ENCODE measurements at places on chromosomes 4 and X.
A peak's percentile ranks its signal among the peaks of the same experiment; 100 is the strongest.

- no peak overlapping the region for H3K4me3 ChIP-seq
- H3K27ac ChIP-seq, result no peak overlapping the region
- no peaks in the 10 kb centered on the region for H3K36me3 ChIP-seq
- no peak for DNase-seq
- H3K4me1 ChIP-seq, result no peaks in the 10 kb centered on the region
Observed at GRCh38 chr4:119525005-119525749, 103.4 kb downstream of the PDE5A start.

- H3K4me3 ChIP-seq, result no peak overlapping the region
- no peak for DNase-seq
- no peaks in the 10 kb centered on the region for H3K27me3 ChIP-seq
- no peaks in the 10 kb centered on the region for H3K4me1 ChIP-seq
- no peak overlapping the region for H3K27ac ChIP-seq
Observed at GRCh38 chrX:83934220-83934619, 73.3 kb downstream of the CYLC1 start.

- H3K36me3 ChIP-seq, result no peaks in the 10 kb centered on the region
- H3K4me1 ChIP-seq, result no peaks in the 10 kb centered on the region
- DNase-seq, result no peak
- no peaks in the 10 kb centered on the region for H3K27me3 ChIP-seq
- no peak overlapping the region for H3K4me3 ChIP-seq
Observed at GRCh38 chr4:30294295-30294694, 425.9 kb upstream of the PCDH7 start.

- DNase-seq, result no peak
- no peak overlapping the region for H3K4me3 ChIP-seq
- H3K27me3 ChIP-seq, result no peaks in the 10 kb centered on the region
- no peaks in the 10 kb centered on the region for H3K36me3 ChIP-seq
- H3K4me1 ChIP-seq, result no peaks in the 10 kb centered on the region
- H3K27ac ChIP-seq, result no peak overlapping the region
Observed at GRCh38 chrX:42694260-42694815, 83.6 kb downstream of the PPP1R2C start.

GRCh38 chrX:69133921-69134542 lies 31.2 kb downstream of the PJA1 start:
- DNase-seq, result no peak
- no peak overlapping the region for H3K4me3 ChIP-seq
- no peaks in the 10 kb centered on the region for H3K27me3 ChIP-seq
- no peak overlapping the region for H3K27ac ChIP-seq
- H3K36me3 ChIP-seq, result no peaks in the 10 kb centered on the region

- no peak overlapping the region for H3K4me3 ChIP-seq
- H3K27ac ChIP-seq, result no peak overlapping the region
- DNase-seq, result no peak
- H3K4me1 ChIP-seq, result no peaks in the 10 kb centered on the region
Observed at GRCh38 chrX:106331606-106332005, 163.5 kb downstream of the PWWP3B start.

GRCh38 chr4:163243297-163243981 lies 76.7 kb upstream of the NAF1 start:
- H3K27ac ChIP-seq, result no peak overlapping the region
- H3K27me3 ChIP-seq, result no peaks in the 10 kb centered on the region
- H3K36me3 ChIP-seq, result no peaks in the 10 kb centered on the region
- no peak for DNase-seq

GRCh38 chrX:42531441-42531840 lies 246.5 kb downstream of the PPP1R2C start:
- no peak for DNase-seq
- H3K27me3 ChIP-seq, result no peaks in the 10 kb centered on the region
- H3K4me1 ChIP-seq, result no peaks in the 10 kb centered on the region
- no peak overlapping the region for H3K27ac ChIP-seq
- no peak overlapping the region for H3K4me3 ChIP-seq
- H3K36me3 ChIP-seq, result no peaks in the 10 kb centered on the region

- no peak overlapping the region for H3K27ac ChIP-seq
- no peak for DNase-seq
- H3K4me1 ChIP-seq, result no peaks in the 10 kb centered on the region
- H3K36me3 ChIP-seq, result no peaks in the 10 kb centered on the region
- no peak overlapping the region for H3K4me3 ChIP-seq
Observed at GRCh38 chrX:93538575-93538974, 134.8 kb downstream of the NAP1L3 start.

GRCh38 chr4:81600520-81601357 lies 129.0 kb upstream of the RASGEF1B start:
- no peak for DNase-seq
- no peaks in the 10 kb centered on the region for H3K4me1 ChIP-seq
- H3K36me3 ChIP-seq, result no peaks in the 10 kb centered on the region
- peak overlapping the region; percentile 37 for H3K27ac ChIP-seq
- no peaks in the 10 kb centered on the region for H3K27me3 ChIP-seq

- no peak overlapping the region for H3K4me3 ChIP-seq
- peak overlapping the region; percentile 16 for H3K27ac ChIP-seq
- H3K4me1 ChIP-seq, result no peaks in the 10 kb centered on the region
- H3K36me3 ChIP-seq, result no peaks in the 10 kb centered on the region
- DNase-seq, result peak; percentile 65
Observed at GRCh38 chr4:83574247-83574646, 38.3 kb downstream of the GPAT3 start.

- no peak for DNase-seq
- no peak overlapping the region for H3K27ac ChIP-seq
- no peak overlapping the region for H3K4me3 ChIP-seq
- H3K27me3 ChIP-seq, result no peaks in the 10 kb centered on the region
- H3K36me3 ChIP-seq, result no peaks in the 10 kb centered on the region
- no peaks in the 10 kb centered on the region for H3K4me1 ChIP-seq
Observed at GRCh38 chrX:63418211-63418610, 67.1 kb upstream of the SPIN4 start.

DNA sequence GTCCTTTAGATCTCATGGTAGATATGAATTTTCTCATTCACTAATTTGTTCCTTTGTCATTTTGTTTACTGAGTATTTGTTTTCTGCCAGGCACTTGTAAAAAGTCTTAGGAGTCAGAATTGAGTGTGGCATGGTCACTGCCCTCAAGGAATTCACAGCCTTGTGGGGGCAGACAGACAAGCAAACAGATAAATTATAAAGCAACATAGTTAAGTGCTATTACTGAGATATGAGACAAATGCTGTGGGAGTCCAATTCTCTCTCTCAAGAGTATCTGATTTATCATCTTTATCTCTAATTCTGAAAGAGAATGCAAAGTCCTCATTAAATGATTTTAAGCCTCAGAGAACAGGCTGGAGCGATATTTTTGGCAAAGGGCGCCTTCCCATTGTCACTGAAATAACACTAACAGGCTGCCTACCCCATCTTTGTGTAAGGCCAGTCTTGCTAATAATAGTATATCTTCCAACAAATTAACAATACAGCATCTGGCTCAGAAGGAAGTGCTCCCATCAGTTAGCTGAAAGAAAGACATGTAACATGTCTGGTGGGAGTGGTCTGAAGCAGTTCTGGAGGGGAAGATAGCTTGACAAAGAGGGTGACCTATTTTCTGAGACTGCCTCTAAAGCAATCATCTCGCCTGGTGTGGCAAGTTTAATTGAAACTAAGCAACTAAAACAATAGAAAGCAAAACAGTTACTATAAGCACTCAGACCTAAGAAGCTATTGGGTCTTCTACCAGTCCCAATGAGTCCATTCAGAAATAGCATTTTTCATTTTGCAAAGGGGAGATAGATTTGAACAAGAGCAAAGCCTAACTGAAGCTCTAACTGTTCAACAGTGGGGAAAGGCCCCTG lies 61.5 kb upstream of the AMOT start:
- H3K4me1 ChIP-seq, result no peaks in the 10 kb centered on the region
- DNase-seq, result no peak
- no peak overlapping the region for H3K4me3 ChIP-seq
- no peaks in the 10 kb centered on the region for H3K36me3 ChIP-seq
- H3K27ac ChIP-seq, result no peak overlapping the region

DNA sequence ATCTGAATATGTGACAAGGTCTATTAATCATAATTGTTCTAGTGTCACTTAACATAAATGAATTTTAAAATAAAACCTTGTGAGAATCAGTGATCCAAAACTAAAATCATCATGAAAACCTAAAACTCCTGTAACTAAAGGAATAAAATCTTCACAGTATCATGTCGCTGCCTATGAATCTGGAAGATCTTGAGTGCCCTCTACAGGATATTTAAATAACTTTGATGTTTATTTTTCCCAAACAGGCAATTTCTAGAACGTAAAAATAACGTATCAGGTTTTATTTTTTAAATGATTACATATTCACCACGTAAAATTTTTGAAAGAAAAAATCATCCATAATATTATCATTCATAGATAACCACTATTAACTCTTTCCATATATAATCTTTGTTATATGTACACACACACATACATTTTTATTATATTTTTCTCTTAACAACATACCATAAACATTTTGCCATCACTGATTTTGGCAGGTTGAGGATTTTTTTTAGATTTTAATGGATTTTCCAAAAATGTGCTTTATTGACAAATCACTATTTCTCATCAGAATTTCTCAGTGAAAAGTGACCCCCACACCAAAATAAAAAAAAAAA lies 79.6 kb downstream of the COMMD8 start:
- H3K27ac ChIP-seq, result no peak overlapping the region
- H3K36me3 ChIP-seq, result no peaks in the 10 kb centered on the region
- H3K4me1 ChIP-seq, result no peaks in the 10 kb centered on the region
- DNase-seq, result no peak

- no peaks in the 10 kb centered on the region for H3K36me3 ChIP-seq
- no peaks in the 10 kb centered on the region for H3K27me3 ChIP-seq
- no peak overlapping the region for H3K4me3 ChIP-seq
- no peak overlapping the region for H3K27ac ChIP-seq
Observed at GRCh38 chr4:88570001-88570400, 22.3 kb upstream of the HERC3 start.

DNA sequence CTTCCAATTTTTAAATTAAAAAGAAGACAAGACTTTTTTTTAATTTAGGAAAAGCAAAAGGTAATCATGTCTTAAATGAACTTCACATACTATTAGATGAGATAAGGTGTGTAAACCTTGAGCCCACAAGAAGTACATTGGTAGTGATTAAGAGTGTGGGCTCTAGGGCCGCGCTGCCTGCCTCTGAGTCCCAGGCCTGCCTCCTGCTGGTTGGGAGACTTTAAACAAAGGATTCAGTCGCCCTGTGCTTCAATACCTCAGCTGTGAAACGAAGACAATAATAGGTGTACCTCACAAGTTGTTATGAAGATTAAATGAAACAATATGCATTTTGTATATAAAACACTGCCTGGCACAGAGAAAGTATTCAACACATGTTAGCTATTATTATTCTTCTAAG lies 95.9 kb upstream of the MYOZ2 start:
- no peak overlapping the region for H3K27ac ChIP-seq
- DNase-seq, result no peak
- H3K4me3 ChIP-seq, result no peak overlapping the region
- no peaks in the 10 kb centered on the region for H3K36me3 ChIP-seq
- peaks cover 8% of the 10 kb centered on the region for H3K4me1 ChIP-seq
- H3K27me3 ChIP-seq, result no peaks in the 10 kb centered on the region

- no peaks in the 10 kb centered on the region for H3K27me3 ChIP-seq
- H3K4me1 ChIP-seq, result no peaks in the 10 kb centered on the region
- H3K27ac ChIP-seq, result no peak overlapping the region
- H3K36me3 ChIP-seq, result no peaks in the 10 kb centered on the region
- DNase-seq, result no peak
- H3K4me3 ChIP-seq, result no peak overlapping the region
Observed at GRCh38 chrX:96244955-96245354, 439.7 kb upstream of the DIAPH2 start.

GRCh38 chr4:110211007-110211769 lies 12.8 kb upstream of the ELOVL6 start:
- no peaks in the 10 kb centered on the region for H3K36me3 ChIP-seq
- no peak for DNase-seq
- no peak overlapping the region for H3K4me3 ChIP-seq
- no peaks in the 10 kb centered on the region for H3K27me3 ChIP-seq

- no peaks in the 10 kb centered on the region for H3K4me1 ChIP-seq
- no peak overlapping the region for H3K4me3 ChIP-seq
- H3K27me3 ChIP-seq, result no peaks in the 10 kb centered on the region
- peak overlapping the region; percentile 12 for H3K27ac ChIP-seq
Observed at GRCh38 chr4:186096681-186097165, 7.8 kb upstream of the FAM149A start.

DNA sequence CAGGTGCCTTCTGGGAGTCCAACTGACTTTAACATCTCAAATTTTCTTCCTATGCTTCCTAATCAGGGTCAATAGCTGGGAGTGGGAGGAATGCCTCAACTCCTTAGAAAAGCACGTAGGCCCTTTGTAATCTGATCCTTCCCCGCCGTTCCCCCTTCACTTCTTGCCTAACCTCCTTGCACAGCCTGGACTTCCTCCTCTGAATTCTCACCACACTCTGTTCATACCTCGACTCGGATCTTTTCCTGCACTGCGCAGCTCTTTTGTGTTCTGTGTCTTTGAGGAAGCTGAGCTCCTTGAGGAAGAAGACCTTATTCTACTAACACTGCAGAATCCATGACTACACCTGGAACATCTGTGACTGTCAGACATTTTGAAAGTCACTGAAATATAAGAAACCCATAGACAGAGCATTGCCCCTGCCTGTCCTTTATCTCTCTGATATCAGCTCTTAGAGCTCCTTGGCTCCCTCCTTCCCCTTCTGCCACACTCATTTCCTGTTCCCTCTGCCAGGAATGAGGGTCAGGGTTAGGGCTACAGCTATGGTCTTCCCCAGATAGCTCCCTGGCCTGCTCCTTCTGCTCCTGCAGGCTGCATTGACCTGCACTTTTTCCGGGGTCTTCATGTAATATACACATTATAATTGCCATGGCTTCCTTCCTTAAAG lies 140.2 kb upstream of the LDB2 start:
- H3K36me3 ChIP-seq, result no peaks in the 10 kb centered on the region
- H3K4me1 ChIP-seq, result no peaks in the 10 kb centered on the region
- DNase-seq, result no peak
- no peaks in the 10 kb centered on the region for H3K27me3 ChIP-seq
- H3K4me3 ChIP-seq, result no peak overlapping the region

DNA sequence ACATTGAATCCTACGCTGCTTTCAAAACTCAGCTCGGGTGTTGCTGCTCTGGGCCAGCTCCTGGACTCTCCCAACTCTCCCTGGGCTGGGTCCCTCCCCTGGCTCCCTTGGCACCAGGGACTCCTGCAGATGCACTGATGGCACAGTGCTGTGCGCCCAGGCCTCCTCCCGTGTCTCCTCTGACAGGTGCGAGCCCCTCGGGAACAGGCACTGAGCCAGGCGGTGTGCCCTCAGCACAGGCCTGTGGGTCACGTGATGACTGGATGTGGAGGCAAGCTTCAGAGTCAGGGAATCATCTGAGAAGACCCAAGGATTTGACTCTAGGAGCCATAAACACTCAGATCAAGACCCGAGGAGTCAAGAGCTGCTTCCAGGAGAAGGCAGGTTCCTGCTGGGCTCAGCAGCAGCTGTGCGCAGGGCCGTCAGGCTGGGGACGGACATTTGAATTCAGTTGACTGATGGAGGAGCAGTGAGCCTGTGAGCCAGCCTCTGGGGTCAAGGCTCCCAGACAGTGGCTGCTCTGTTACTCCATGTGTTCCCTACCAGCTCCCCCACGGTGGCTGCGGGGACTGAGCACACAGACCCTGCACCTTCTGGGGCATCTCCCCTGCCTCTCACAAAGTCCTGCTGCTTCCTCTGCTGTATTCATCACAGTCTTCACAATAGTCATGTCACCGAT lies 33.0 kb downstream of the NAT8L start:
- no peak overlapping the region for H3K4me3 ChIP-seq
- no peak overlapping the region for H3K27ac ChIP-seq
- H3K27me3 ChIP-seq, result no peaks in the 10 kb centered on the region
- H3K4me1 ChIP-seq, result no peaks in the 10 kb centered on the region
